Sigmoid colon (tissue), 7 donors: ENCODE measurements at places on chromosomes 5 and 9. TPM values are rescaled to one million over a fixed set of nuclear protein-coding genes. Genes with fewer than 3 reads are reported as not detected.

DNA sequence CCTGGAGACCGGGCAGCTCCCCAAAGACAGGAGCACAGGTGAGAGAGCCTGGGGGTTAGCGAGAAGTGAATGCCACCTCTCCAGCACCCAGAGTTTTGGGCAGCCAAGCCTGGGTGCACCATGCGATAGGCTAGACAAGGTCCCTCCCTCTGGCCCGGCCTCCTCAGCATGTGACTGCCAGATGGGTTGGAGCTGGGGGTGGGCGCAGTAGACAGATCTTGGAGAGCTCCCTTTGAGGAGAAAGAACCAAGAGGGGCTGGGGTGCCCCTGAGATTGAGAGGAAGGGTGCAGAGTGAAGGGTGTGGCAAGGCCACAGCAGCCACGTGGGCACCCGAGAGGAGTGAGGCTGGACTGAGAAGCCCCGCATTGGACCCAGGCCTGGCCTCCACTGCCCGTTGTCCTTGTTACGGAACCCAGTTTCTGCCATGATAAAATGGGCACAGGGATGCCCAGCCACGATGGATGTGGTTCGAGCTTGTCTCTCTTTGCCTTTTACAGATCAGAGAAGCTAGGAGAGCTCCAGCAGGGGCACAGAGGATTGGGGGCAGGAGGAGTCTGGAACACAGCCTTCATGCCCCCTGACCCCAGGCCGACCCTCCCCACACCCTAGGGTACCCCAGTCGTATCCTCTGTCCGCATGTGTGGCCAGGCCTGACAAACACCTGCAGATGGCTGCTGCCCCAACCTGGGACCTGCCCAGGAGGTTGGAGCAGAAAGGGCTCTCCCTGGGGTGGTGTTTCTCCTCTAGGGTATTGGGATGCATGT is 1.4 kb downstream of the TMEM141 start:
- DNase-seq = no peak
- H3K36me3 ChIP-seq = no peaks in the 10 kb centered on the region
- H3K27ac ChIP-seq = no peak overlapping the region
- peaks cover 20% of the 10 kb centered on the region for H3K4me1 ChIP-seq
- no peak overlapping the region for H3K4me3 ChIP-seq

The PCDHGA5 gene
- not detected for polyA plus RNA-seq

DNA sequence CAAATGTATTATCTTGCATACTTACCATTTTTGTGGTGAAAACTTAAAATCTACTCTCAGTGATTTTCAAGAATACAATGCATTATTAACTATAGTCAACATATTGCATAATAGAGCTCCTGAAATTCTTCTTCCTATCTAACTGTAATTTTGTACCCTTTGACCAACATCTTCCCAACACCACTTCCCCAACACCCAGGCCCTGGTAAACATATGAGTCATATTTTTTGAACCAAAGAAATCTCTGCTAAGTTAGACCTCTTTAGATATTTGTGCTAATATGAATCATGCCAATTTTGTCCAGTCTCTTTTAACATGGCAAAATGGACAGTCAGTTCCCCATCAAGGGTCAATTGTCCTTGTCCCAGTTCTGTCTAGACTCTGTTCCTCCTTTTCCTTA is 18.5 kb upstream of the RGS7BP start:
- H3K27ac ChIP-seq = no peak overlapping the region
- H3K4me1 ChIP-seq = no peaks in the 10 kb centered on the region
- H3K27me3 ChIP-seq = no peaks in the 10 kb centered on the region
- no peaks in the 10 kb centered on the region for H3K36me3 ChIP-seq

The PCDHA10 gene
- not detected for polyA plus RNA-seq
